ENCODE measurements at places on chromosomes 11 and 22. TPM values are rescaled to one million over a fixed set of nuclear protein-coding genes. Genes with fewer than 3 reads are reported as not detected.

MB gene
- polyA plus RNA-seq: 1,030 TPM

CDC42EP2 gene
- 0.26 TPM for polyA plus RNA-seq

- no peak for DNase-seq
These were observed 64.5 kb downstream of the BARX2 start for GRCh38 chr11:129440028-129440713.

GAS2 gene
- polyA plus RNA-seq: 6.2 TPM

DNA sequence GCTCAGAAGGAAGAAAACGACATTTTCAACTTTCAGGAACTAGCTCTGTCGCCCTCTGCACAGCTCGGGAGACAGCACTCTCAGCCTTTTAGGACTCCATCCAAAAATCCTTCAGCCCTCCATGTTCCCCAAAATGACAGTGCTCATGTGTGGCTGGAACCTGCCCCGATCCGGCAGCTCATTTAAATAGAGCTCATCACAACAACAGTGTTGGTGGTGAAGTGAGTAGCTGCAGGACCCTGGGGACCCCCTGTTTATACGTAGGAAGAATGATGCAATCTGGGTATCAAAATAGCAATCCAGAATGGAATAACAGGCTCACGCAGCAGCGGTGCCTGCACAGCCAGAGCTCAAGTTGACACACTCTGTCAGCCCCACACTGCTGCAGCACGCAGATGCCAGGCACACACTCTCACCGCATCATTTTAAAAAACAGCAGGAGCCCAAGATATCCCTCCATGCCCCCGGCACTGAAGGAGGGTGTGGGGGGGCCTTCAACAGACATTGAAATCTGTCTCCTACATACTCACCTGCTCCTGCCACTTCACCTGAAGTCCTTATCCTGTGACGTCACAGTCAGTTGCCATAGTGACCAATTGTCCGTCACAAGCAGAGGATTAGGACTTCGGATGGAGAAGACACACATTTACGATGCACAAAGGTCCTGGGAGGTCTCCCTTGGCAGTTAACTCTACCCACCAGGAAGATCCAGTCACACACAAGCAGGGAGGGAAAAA is 24.0 kb downstream of the TRIM66 start:
- no peak for DNase-seq

KCNJ1 gene
- not detected for polyA plus RNA-seq

DNA sequence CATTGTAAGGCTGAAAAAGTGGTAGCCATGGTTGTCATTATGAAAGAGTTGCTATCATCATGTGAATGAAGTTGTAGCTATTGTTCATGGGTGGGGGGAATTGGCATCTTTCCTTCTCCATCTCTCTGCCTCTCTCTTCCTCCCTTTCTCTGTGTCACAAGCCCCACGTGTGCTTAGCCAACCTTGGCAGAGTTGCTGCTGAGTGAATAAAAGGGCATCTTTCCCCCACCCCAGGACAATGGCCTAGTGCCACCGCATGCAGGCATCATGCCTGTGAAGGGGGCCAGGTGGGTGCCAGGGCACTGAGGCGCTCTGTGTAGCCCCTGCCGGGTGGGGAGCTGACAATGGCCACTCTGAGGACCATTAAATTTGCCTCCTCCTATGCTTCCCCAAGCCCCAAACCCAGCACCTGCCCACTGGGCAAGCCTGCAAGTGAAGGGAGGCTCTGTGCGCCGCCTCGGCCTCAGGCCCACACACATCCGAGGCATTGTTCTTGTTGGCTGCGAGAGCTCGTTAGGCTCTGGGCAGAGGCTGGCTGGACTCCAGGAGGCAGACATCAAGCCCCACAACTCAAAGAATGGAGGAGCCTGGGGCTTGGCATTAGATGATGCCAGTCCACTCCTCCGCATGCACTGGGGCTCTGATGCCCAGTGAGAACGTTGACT is 103.9 kb downstream of the SEZ6L start:
- no peak for DNase-seq

DNA sequence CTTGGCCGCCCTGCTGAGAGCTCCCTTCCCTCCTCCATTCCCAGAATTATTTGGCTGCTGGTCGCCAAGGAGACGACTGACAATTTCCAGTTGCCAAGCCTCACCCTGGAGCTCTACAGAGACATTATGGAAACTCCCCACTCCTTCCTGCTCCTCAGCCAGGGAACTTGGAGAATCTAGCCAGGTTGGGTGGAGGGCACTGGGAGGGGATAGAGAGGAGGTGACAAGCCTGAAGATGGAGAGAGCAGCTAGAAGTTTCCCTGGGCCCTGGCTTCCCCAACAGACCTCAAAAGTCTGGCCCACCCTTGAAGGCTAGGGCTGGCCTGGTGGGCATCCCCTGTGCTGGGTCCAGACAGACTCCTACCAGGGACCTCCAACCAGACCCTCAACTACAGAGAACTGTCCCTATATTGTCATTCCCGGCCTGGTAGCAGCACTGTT is 6.7 kb upstream of the VSIG10L2 start:
- peak; percentile 32 for DNase-seq

DNA sequence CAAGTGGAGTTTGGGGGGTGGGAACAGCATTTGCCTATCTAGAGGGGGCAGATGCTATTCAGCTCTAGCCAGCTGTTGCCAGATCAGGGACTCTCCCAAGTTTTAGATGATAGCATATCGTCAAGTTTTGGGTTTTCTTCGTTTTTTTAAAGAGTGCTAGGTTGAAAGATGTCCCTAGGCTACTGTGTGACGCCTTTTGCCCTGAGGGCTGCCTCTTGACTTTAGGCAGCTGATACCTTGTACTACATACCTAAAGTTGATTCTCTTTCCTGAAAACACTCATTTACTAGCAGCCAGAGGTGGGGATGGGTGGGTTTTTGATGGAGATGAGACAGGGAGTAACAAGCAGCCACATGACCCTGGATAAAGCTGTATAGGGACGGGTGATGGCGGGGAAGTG is 87.1 kb downstream of the ABTB2 start:
- DNase-seq: no peak

STIP1 gene
- polyA plus RNA-seq: 229 TPM

SULT4A1 gene
- polyA plus RNA-seq: 3.7 TPM

DNA sequence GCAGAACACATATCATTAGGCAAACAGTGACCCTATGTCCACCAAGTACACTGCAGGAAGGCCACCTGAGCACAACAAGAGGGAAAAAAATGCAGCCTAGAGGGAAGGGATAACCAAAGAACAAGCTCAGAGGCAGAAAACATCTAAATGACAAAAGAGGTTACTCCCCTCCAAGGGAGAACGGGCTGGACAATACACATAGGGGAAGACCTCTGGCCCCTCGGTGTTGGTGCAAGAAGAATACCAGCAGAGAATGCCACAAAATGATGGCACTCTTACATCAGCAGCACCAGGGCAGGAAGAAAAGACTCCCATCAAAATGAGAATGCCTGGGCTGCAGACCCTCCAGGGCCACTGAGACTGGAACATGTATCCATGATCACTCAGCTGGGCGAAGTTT is 66.6 kb upstream of the OPCML start:
- no peak for DNase-seq

DNA sequence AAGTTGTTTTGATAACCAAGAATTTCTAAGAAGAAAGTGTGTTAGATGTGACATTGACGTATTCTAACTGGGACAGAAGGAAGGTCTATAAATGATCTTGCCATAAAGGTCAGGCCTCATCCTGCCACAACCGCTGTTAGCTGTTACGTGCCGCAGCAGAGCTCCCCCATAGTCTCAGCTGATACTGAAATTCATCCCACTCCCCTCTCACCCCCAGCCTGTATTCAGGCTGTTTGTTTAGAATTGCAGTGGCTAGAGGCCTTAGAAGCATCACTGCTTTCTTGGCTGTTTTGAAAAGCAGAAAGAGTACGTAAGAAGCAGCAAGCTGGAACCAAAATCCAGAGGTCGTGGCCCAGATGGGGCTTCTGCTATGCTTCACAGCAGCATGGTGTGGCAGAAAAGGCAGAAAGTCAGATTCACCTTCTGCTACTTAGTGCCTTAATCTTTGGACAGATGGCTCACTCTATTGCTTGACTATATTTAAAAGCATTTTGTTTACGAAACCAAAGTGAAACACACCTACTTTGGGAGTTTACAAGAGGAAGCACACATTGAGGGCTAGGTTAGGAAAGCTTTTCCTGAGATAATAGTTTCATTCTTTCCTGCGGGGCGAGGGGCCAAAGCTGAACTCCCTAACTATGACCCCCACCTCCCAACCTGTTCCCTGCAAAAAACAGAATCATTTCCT is 950 bp upstream of the LAYN start:
- no peak for DNase-seq

ME3 gene
- 5.9 TPM for polyA plus RNA-seq

- DNase-seq: no peak
These were observed 50.9 kb downstream of the ISX start for GRCh38 chr22:35116817-35117216.

- no peak for DNase-seq
These were observed 51.4 kb downstream of the CDON start for GRCh38 chr11:126011265-126011664.
